Gastrocnemius medialis (tissue), 4 donors: ENCODE measurements at places on chromosomes 3 and 15. TPM values are rescaled to one million over a fixed set of nuclear protein-coding genes. Genes with fewer than 3 reads are reported as not detected.

- H3K27ac ChIP-seq = no peak overlapping the region
- DNase-seq = no peak
- no peak overlapping the region for H3K4me3 ChIP-seq
Observed at GRCh38 chr3:73389117-73389813, 235.5 kb downstream of the PDZRN3 start.

GRCh38 chr15:69664572-69665571 lies 212.3 kb downstream of the RPLP1 start:
- no peaks in the 10 kb centered on the region for H3K36me3 ChIP-seq
- H3K4me1 ChIP-seq = no peaks in the 10 kb centered on the region
- H3K4me3 ChIP-seq = no peak overlapping the region
- H3K27me3 ChIP-seq = no peaks in the 10 kb centered on the region
- no peak for DNase-seq
- H3K27ac ChIP-seq = no peak overlapping the region

GRCh38 chr3:183098536-183099025 lies 715 bp downstream of the MCCC1 start:
- H3K27me3 ChIP-seq = no peaks in the 10 kb centered on the region
- H3K27ac ChIP-seq = peak overlapping the region; percentile 92
- DNase-seq = no peak
- H3K4me1 ChIP-seq = peaks cover 5% of the 10 kb centered on the region
- no peaks in the 10 kb centered on the region for H3K36me3 ChIP-seq

The RBP2 gene
- not detected for total RNA-seq

- no peaks in the 10 kb centered on the region for H3K27me3 ChIP-seq
- DNase-seq = no peak
- H3K27ac ChIP-seq = no peak overlapping the region
Observed at GRCh38 chr15:62124176-62124972, 40.7 kb downstream of the C2CD4B start.

The BCL2A1 gene
- total RNA-seq = not detected

DNA sequence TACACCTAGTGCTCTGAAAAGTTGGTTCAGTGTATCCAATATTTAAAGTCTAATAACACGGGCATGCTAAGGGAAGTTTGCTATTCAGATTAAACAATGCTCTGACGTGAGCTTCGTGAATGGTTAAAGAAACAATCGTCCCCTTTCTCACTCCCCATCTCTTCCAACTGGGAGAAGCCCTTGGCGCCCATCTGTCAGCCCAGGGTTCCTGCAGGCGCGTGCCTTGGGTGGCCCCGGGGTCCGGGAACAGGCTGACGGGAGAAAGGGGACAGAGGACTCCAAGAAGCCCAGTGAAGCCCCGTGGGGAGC lies 413 bp downstream of the SEC22C start:
- H3K27ac ChIP-seq = peak overlapping the region; percentile 94
- H3K4me3 ChIP-seq = peak overlapping the region; percentile 82
- no peak for DNase-seq
- no peaks in the 10 kb centered on the region for H3K27me3 ChIP-seq
- no peaks in the 10 kb centered on the region for H3K36me3 ChIP-seq
- H3K4me1 ChIP-seq = peaks cover 11% of the 10 kb centered on the region

- H3K4me3 ChIP-seq = no peak overlapping the region
- no peaks in the 10 kb centered on the region for H3K36me3 ChIP-seq
- no peak overlapping the region for H3K27ac ChIP-seq
- peak; percentile 7 for DNase-seq
Observed at GRCh38 chr15:42143866-42144625, 12.4 kb downstream of the PLA2G4F start.

The CTXN2 gene
- total RNA-seq = not detected

DNA sequence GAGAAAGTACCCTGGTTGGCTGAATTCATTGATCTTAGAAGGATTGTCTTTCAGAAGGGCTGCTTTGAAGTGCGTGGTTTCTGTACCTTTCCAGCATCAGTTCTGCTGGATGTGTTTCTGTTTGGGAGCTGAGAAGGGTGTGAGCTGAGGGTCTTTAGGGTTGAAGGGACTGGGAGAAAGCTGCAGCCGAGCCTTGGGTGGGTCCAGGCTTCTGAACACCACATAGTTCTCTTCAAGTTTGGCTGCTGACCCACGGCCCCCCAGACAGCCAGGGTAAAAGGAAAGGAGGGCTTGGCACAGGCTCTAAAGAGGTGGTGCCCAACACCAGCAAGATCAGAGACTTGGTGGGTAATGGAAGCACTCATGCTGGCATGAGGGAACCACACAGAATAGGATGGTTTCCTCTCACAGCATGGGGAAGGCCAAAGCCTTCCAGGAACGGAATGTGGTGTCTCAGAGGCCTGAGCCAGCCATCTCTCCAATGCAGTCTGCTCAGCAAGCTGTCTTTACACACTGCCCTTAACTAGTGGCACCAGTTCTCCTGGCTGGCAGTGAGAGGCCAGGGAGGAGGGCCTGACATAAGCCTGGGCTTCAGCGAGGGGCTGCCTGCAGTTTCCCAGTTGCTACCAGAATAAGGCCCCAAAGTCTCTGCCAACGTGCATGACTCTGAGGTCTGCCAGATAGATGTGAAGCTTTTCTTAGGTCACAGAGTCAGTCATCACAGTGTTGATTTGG lies 239.0 kb upstream of the TRIM42 start:
- H3K4me3 ChIP-seq = no peak overlapping the region
- H3K36me3 ChIP-seq = no peaks in the 10 kb centered on the region
- DNase-seq = no peak
